ENCODE measurements at places on chromosomes 3 and 15.

DNA sequence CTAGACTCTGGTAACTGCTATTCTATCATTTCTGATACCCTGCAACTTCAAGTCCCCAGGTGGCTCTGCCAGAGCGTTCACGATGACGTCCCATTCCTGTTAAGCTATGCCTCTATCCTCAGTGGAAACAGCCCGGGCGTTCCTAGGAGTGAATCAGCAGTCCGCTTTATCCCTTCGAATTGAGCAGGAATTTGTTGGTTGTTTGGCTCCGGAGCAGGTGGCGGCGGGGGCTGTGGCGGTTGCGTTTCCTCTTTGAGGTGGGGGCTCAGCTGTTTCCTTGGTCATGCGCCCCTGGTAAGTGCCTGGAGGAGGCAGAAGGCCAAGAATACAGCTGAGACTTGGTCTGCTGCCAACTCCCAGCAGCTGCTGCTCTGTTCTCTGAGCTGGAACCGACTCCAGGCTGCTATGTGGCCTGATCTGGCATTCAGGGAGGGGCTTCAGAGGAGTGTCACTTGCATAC is 25.2 kb downstream of the ARPP21 start:
- no peak for DNase-seq

- DNase-seq, result no peak
Measured at GRCh38 chr15:75062706-75063105, 39.3 kb downstream of the PPCDC start.

GRCh38 chr15:34606545-34606944 is 23.1 kb upstream of the GOLGA8B start:
- DNase-seq, result no peak

- DNase-seq, result no peak
Measured at GRCh38 chr15:92018535-92019239, 165.2 kb downstream of the SLCO3A1 start.

DNA sequence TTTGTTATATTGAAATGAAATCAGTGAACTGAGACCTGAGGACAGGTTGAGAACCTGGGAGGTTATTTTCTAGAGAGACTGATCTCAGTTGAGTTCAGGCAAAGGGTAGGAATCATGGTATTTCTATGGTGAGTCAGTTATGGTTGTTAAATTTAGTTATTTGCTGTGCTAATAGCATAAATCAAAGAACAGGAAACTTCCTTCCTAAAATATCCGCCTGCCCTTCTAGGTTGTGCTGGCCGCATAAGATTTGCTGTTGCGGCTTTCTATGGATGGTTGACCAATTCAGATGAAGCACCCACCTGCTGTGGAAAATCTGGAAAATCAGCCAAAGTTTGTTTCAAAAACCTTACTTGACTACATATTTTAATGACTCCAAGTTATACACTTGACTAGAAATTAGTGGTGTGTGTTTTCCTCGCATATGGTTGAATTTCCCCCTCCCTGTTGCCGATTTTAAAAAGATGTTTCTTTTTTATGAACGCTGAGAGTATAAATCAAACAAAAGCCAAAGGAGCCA is 52.6 kb downstream of the PLCL2 start:
- DNase-seq, result no peak

DNA sequence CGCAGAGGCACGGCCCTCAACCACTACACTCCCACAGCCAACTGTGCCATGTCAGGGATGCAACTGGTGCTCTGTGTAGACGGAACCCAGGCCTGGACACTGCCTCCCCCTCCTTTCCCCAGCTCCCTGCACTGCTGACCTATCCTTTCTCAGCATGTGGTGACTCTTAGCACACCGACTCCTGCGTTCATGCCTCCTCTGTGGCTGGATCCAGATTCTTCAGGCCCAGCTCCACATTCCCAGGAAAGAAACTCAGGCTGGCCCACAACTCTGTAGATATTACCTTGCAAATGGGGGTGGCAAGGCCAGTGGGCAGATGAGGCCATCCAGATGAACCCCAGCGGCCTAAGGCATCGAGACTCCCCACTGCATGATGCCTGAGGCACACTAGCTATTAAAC is 272.7 kb downstream of the OCA2 start:
- DNase-seq, result no peak

- DNase-seq, result no peak
Measured at GRCh38 chr3:82462977-82463376, 701.5 kb upstream of the GBE1 start.

DNA sequence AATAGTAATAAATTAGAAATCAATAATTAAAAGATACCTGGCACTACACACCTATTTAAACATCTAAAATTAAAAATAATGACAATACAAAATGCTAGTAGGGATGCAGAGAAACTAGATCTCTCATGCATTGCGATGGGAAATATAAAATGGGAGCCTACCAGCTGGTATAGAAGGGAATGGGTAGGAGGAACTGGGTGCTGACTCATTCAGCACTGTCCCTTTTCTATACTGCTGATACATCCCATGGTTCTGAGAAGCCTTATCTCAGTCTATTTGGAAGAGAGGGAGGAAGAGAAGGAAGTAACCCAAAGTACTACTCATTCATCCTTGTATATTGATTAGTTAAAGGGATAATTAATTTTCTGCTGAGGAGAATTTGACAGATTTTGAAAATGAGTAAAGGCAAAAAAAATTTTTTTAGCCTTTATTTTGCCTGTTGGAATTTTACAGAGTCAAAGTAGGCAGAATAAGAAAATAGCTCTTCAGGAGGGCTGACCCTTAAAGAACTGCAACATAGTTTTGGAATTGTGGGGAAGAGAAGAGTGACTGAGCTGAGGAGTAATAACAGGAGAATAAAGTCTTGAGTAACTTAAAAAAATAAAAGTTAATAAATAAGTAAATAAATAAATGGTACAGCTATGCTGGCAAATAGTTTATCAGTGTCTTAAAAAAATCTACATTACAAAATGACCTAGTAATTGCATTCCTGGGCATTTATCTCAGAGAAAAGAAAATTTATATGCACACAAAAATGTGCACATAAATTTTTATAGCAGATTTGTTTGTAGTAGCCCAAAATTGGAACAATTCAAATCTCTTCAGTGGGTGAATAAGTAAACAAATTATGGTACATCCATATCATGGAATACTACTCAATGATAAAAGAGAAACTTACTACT is 15.3 kb upstream of the BHLHE40 start:
- no peak for DNase-seq

GRCh38 chr15:75229191-75230015 is 27.7 kb downstream of the C15orf39 start:
- DNase-seq, result no peak

DNA sequence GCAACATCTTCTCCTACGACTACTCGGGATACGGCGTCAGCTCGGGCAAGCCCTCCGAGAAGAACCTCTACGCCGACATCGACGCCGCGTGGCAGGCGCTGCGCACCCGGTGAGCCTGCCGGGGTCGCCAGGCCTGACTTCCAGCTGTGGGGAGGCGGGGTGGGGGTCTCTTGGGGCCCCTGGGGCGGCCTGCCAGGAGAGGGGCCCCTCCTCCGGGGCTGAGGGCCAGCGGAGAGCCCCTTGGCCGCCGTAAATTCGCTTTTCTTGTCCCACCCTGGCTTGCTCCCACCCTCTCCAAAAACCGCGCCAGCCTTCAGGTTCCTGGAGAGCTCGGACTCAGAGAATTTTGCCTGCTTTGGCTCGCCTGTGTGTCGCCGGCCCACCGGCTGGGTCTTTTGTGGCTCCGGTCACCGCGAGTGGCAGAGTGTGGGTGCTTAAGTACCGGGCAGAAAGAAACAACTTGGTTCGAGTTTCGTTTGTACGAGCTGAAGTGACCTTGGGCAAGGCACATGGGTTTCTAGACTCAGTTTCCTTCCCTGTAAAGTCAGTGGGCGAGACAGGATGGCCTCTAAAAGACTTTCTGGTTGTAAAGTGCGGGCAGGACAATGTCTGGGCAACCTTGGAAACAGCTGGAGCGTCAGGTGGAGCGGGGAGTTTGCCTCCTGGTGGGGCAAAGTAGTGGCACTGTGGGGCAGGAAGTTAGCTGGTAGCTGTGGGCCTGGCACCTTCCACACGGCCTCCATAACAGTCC is 976 bp downstream of the ABHD17C start:
- peak; percentile 3 for DNase-seq

GRCh38 chr3:170323331-170323730 is 34.2 kb upstream of the SKIL start:
- DNase-seq, result no peak

- DNase-seq, result no peak
Measured at GRCh38 chr15:101046826-101047225, 127.7 kb downstream of the LRRK1 start.

DNA sequence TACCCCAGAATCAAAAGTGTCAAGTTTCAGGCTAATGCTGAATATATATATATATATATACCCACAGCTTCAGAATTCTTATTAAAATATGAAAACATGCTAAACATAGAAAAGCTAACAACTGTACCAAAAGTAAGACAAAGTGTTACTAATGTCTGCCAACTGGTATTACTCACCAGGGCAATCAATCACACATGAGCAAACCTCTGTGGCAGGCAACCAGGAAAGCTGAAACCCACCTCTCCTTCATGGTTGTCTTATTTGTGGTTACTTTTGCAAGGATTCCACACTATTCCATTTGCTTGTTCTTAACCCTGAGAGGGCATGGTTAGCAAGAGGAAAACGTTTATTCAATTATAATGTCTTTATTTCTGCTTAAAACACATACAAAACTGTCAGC is 512.3 kb upstream of the MDFIC2 start:
- no peak for DNase-seq

DNA sequence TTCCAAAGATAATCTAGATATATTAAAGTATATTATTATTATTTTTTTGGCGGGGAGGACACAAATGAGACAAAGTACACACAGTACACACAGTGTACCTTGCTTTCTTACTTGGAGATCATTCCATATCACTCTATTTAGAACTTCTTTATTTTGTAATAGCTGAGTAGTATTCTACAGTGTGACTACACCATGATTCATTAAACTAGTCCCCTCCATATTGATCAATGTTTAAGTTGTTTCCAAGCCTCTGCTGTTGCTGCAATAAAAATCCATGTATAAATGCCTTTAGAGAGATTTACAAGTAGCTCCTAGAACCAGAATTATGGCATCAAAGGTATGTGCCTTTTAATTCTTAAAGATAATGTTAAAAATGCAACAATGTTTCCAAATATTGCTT is 38.8 kb downstream of the PYGO1 start:
- DNase-seq, result no peak

- DNase-seq, result no peak
Measured at GRCh38 chr15:90294601-90295269, 29.3 kb downstream of the NGRN start.

- DNase-seq, result no peak
Measured at GRCh38 chr15:74664028-74664616, 31.7 kb downstream of the EDC3 start.

- DNase-seq, result no peak
Measured at GRCh38 chr3:4411236-4411635, 55.8 kb downstream of the SUMF1 start.

GRCh38 chr3:186095561-186096081 is 13.3 kb downstream of the ETV5 start:
- DNase-seq, result no peak

DNA sequence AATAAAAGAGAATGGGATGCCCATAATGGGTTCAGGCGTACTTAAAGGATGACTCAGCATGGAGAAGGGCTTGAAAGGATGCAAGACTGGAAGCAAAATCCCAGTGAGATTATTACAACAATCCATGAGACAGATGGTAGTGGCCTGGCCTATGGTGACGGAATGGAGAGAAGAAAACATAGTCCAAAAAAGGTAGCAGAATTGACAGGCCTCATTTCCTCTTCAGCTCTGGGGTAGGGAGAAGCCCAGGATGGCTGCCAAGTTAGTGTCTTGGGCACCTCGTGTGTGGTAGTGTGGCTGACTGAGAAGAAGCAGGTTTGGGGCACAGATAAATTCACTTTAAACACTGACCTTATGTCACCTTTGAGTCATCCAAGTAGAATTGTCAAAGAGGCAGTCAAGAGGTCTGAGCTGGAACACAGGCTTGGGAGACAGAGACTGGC is 18.1 kb downstream of the MB21D2 start:
- DNase-seq, result no peak

- no peak for DNase-seq
Measured at GRCh38 chr3:58683466-58683865, 16.9 kb upstream of the FAM3D start.

DNA sequence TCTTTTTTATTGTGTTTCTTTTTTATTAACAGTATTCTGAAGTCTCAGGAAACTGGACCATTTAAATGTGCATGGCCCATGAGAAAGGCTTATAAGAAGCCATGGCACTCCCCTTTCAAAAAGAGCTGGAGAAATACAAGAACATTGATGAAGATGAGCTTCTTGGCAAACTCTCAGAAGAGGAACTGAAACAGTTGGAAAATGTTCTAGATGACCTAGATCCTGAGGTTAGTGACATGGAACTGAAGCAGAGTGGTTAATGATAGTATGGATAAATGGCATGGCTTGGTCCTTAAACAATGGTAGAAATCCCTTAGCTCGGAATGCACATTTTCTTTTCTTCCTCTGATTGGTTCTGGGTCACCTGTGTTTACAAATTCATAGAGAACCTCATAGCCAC is 14.9 kb downstream of the TMOD2 start:
- DNase-seq, result no peak

DNA sequence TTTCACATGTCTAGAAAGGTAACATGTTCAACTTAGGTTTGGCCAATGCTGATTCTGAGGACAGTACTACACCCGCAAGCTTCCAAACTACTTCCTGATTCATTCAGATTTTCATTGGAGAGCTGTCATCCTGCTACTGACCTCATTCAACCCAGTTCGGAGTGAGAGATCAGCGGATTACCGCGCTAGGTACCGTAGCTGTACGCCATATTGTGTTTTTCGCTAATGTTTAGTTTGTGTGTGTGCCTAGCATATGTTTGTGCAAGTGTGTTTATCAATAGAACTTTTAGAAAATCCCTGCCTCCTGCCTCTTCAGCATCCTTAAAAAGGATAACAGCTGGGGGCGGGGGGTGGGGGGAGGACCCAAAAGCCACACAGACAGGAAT is 1.1 kb downstream of the ZBTB20 start:
- peak; percentile 8 for DNase-seq

All from activated T-helper 9 cell treated with anti-CD3 and anti-CD28 coated beads, Interleukin-2, amount 50 U/mL, for 16 hours (primary cell).